Stimulated activated CD4-positive, alpha-beta T cell treated with anti-CD3 and anti-CD28 coated beads, Interleukin-1b, Interleukin-23, amount 100 ng/mL, for 1 hour (primary cell): ENCODE measurements at places on chromosomes 7 and 10.

DNA sequence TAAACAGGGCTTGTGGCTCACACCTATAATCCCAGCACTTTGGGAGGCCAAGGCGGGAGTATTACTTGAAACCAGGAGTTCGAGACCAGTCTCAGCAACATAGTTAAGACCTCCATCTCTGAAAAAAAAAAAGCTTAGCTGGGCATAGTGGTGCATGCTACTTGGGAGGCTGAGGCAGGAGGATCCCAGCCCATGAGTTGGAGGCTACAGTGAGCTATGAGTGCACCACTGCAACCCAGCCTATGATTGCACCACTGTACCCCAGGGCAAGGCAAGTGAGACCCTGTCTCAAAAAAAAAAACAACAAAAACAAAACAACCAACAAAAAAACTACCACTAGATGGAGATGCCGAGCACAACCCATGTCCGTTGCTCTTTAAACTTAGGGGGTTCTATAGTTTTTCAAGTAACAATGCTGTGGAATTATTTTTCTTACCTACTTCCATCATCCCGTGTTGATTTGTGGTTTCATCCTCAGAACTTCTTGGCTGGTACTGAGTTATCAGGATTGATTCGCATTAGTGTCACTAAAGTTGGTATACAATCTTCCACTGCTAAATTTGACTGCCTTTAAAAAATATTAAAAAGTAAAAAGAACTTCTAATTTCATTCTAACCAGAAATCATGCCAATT, 12.2 kb upstream of the REPIN1 start:
- no peak for DNase-seq

- DNase-seq: no peak
These were observed 2.4 kb downstream of the TMEM140 start for GRCh38 chr7:135150072-135150782.

DNA sequence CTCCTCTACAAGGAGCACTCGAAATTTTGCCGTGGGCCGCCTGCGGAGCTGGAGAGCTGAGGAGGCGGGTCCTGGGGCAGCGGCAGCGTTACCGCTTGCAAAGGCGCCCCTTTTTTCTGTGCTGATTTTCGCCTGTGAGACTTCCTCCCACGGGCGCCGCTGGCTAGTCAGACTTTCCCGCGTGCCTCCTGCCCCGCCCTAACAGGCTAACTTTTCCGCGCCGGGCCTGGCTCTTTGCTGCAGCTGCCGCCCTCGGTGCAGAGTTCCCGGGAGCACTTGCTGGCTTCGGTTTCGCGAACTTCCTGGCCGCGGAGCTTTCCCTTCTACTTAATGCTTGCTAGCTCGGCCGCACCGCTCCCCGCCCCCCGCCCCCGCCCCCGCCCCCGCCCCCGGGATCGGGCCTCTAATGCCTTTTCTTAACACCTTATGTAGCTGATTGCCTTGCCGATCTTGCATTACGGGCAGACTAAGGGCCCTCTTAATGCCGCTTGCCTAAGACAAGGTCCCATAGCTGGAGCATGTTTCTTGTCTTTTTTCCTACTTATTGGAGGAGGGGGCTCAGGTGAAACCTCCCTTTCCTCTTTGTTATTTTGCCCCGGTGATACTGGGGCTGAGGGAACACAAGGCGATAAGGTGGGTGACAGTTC, 37.9 kb upstream of the RASGEF1A start:
- no peak for DNase-seq

DNA sequence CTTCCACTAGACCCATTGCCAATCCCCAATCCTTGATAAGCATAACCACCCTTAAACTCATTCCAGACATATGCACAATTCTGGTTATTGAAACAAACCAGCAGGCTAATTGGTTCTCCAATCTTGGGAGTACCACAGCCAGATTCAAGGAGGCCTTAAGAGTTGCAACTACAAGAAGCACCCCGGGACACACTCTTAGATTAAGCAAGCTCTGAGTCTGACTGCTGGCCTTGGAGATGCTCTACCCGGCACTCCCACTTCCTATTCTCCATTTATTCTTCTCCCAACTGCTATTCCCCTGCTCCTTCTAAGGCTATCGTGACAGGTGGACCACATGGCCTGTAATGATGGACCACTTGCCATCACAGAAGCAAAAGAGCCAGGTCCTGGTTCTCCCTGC, 40.3 kb downstream of the CYTH3 start:
- no peak for DNase-seq

DNA sequence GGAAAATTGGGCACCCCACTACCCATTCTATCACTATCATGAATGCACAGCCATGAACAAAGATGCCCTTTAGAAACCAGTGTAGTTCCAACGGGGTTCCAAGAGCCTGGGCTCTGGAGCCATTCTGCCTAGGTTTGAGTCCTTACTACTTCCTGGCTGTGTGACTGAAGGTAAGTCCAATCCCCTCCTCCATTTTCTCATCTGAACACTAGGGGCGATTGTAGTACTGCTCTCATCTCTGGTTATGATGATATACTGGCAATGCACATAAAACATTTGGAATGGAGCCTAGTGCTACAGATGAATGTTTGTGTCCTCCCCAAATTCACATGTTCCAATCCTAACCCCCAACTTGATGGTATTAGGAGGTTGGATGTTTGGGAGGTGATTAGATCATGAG, 28.1 kb upstream of the CDH23 start:
- no peak for DNase-seq

DNA sequence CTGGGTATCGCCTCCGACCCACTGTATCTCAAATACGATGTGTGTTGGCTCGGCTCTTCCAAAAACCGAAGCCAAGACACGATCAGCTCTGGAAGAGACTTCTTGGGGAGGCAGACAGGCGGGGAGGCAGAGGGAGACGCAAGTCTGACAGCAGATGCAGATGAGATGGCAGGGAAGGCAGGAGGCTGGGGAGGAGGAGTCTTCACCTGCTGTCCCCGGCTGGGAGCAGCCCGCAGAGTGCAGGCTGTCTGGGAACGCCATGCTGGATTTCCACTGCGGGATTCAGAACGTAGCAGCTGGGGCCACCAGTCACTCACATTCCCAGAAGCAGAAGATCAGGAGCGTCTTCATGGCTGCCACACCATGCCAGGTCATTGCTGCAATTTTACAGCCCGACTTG, 29.4 kb downstream of the CTBP2 start:
- no peak for DNase-seq
